ENCODE measurements at places on chromosomes 1 and 21.

DNA sequence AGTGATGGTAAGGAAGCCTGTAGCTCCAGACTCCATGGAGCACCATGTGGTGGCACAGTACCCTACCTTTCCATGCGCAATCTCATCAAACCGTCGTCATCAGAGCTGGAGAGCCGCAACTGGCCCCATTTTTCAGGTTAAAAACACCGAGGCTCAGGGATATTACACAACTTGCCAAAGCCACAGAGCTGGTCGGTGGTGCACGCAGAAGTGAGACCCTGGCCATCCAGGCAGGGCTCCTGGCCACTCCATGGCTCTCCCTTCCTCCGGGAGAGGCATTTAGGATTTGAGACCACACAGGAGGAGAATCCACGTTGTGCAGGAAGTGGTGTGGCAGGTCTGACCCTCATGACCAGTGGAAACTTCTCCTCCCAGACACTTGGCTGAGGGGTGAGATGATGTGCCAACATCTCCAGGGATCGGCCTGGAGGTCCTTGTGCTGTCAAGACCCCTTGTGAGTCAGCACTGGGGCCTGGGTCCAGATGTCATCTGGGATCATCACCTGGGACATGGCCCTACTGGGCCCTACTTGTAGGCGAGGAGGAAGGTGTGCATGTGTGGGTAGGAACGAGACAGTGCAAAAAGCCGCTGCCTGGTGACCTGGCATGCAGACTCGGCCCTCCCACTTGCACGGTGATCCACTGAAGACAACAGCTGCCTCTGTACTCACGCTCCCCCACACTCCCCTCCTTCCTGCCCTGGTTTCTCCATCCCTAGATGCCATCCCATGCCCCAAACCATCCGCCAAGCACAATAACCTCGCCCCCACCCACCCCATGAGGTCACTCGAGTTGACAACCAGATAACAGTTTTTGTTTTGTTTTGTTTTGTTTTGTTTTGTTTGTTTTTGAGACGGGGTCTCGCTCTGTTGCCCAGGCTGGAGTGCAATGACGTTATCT is 10.4 kb downstream of the TFF3 start:
- DNase-seq: no peak

DNA sequence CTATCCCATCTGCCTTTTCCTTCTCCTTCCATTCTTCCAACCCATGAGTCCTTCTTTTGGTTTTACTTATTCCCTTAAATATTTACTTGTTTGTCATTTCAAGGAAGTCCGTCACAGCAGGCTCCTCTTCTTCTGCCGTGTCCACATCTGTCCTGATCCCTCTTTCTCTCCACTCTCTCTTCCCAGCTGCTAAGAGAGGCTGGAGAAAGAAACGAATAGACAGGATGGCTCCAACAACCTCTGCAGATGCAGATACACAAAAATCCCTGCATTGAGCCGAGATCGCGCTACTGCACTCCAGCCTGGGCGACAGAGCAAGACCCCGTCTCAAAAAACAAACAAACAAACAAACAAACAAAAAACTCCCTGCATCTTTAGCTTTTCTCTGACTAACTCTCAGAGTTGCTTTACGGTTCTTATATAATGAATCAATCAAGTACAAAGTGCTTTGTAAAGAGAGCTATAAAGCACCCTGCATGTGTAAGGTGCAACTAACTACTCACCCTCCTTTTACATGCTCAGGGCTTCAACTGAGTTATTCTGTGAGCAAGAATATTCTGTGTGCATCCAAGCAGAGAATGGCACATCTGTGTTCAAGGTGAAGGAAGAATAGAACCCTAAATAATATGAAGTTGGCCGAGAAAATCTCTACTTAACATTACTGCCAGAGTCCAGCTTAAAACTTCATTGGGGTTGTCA is 3.8 kb upstream of the SAMD13 start:
- no peak for DNase-seq

DNA sequence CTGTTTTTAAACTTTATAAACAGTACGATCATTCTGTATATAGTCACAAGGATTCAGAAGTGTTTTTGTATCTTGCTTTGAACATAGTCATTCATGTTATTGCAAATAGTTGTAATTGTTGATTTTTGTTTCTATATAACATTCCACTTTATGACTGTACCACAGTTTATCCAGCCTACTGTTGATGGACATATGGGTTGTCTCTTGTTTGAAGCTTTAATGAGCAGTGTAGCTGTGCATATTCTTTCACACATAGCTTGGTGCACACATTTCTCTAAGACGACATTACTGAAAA is 6.1 kb downstream of the CD101 start:
- no peak for DNase-seq

DNA sequence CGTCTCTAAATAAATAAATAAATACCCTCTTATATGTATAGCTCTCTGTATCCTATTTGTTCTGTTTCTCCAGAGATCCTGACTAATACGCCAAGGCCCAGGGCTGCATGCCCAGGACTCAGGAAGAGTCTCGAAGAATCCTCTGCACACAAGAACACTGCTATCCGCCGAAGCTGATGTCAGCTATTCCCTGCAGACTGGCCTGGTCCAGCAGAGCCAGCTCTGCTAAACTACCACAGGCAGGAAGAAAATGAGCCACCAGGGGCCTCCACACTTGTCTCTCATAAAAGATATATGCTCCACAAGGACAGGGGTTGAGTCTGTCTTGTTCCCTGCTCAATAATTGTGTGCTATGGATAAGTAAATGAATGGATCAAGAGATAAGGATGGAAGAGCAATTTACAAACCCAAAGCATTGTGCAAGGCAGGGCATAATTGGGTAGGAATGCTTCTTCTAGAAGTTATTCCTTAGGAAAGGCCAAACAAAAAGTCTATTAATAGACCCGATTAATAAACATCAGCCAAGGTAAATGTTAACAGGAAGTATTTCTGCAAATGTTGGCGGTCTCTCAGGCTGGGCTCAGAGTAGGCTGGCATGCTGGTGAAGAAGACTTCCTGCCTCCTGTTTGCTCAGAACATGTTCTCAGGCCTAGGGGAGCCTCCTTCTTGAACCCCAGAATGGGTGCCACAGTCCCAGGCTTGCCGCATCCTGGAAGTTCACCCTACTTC is 26.3 kb upstream of the MAN1C1 start:
- no peak for DNase-seq

GRCh38 chr1:8598783-8599182 is 218.7 kb downstream of the RERE start:
- no peak for DNase-seq

- no peak for DNase-seq
Measured at GRCh38 chr21:25029580-25029979, 577.7 kb downstream of the MRPL39 start.

- no peak for DNase-seq
Measured at GRCh38 chr1:113219377-113219776, 146.4 kb downstream of the LRIG2 start.

- no peak for DNase-seq
Measured at GRCh38 chr1:169595764-169596711, 9.8 kb upstream of the F5 start.

DNA sequence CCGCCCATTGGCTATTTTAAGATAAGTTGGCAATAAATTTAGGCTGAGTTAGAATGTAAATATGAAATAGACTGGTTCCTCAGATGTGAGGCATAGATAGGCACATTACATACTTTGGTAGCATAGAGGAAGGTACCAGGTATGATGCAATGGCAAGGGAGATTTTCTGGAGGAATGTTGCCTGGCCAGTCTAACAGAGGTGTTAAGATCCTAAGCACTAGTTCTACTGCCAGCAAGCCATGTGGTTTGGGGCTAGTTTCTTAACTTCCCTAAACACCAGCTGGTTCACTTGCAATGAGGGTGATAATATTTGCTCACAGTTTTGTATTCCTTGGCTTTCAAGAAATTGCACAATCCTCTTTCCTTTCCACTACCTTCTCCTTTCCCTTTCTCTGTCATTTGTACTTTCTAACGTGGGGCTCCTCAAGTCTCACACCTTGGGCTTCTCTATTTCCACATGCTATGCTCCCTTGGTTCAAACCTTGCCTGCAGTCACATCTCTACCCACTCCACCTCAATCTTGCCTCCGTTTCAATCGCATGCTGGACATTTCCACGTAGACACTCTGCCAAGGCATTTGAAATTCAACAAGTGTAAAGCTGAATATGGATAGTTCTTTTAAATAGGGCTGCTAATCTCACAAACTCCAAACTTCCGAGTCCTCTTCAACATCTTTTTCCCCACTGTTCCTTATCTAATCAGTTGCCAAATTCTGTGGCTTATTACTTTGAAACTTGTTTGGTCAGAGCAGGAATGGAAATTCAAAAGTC is 4.7 kb upstream of the CD55 start:
- no peak for DNase-seq

GRCh38 chr1:99251308-99251707 is 13.0 kb upstream of the PLPPR4 start:
- no peak for DNase-seq

DNA sequence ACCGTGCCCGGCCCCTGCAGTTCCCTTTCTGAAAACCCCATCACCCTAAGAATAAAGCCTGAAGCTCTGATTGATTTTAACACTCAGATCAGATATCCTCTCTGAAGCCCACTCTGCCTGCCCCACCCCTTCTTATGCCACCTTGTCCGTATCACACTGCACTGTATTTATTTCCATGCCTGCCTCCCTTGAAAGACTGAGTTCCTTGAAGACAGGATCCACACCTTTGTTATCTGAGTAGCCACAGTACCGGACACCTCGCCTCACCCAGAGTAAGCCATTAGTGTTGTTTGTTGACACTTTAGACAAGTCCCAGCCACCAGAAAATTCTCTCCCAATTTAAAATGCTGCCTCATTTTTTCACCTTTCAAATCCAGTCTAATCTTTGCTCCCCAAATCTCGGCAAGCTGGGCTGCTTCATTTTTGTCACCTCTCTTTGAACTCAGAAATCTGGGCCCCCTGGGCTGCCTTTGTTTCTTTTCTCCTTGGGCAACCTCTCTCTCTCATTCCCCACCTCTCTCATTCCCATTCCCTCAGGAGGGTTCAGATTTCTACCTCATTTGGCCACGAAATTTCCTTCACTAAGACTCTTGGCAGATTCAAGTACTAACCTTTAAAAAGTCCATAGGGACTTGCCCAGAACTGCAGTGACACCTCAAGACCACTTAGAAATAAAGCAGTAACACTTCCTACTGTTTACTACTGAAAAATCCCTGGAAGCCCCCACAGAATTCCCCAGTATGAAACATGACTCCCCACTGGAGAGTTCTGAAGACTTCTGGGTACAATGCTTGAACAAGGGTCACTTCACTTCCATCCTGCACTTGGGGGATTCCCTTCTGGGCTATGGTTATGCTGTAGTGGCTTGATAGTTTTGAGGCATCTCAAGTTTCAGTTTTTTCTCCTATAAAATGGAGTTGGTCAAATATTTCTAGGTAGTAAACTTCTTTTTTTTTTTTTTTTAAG is 8.7 kb upstream of the PPP1R15B start:
- no peak for DNase-seq

DNA sequence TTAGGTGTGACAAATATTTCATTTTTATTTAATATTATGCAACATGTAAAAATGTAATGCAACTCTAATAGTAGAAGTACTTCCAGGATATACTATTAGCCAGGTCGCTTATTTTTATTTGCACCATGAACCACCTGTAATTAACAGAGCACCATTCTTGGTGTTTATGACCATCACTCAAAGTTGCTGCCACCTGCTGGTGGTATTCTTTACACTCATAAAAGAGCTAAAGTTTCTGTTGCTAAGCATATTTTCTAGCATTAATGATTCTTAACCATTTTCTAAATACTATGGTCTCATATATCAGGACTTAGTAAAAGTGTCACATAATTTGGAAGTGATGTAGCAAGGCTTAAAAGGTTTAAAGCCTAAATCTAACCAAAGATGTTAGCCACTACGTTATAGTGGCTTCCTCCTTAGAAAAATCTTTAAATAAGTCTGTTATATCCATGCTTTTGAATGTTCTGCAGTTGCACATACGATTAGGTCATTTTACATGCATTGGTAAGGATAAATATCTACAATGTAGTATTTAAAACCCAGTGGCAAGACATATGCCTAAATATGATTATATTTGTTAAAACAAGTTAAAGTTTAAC is 244.5 kb downstream of the NEGR1 start:
- DNase-seq: no peak

- no peak for DNase-seq
Measured at GRCh38 chr1:45785583-45785982, 17.8 kb upstream of the MAST2 start.

GRCh38 chr1:98325646-98326440 is 335.7 kb upstream of the SNX7 start:
- DNase-seq: no peak

- DNase-seq: no peak
Measured at GRCh38 chr1:26364956-26365355, 7.6 kb downstream of the ZNF683 start.

- no peak for DNase-seq
Measured at GRCh38 chr1:107668762-107669161, 296.2 kb downstream of the VAV3 start.

GRCh38 chr1:201365251-201365650 is 12.2 kb downstream of the TNNT2 start:
- no peak for DNase-seq

GRCh38 chr1:231160895-231161666 is 777 bp upstream of the TRIM67 start:
- DNase-seq: no peak

DNA sequence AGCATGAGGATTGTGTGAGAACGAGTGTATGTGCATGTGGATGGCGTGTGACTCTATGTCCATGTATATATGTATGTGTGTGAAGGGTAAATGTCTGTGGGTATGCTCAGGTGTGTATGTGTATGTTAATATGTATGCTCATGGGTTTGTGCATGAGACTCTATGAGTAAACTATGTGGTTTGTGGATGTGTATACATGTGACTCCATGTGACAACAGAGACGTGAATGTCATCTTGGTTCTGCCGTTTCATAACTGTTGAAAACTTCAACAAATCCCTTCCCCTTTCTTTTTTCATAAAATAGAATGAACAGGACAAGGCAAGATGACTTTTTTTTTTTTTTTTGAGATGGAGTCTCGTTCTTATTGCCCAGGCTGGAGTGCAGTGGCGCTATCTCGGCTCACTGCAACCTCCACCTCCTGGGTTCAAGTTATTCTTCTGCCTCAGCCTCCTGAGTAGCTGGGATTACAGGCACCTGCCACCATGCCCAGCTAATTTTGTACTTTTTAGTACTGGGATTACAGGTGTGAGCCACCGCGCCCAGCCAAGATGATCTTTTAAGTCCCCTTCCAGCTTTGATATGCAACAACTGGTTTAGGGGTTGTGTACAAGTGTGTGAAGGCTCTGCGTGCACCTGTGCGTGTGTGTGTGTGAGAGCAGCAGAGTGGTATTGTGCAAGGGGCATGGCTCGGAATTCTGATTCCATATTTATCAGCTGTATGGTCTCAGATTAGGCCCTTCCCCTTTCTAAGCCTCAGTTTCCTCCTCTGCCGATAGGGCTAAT is 106.3 kb downstream of the EBNA1BP2 start:
- DNase-seq: no peak

- no peak for DNase-seq
Measured at GRCh38 chr1:31434101-31434871, 21.3 kb downstream of the SERINC2 start.

GRCh38 chr1:6891781-6892579 is 106.7 kb downstream of the CAMTA1 start:
- no peak for DNase-seq

- DNase-seq: no peak
Measured at GRCh38 chr1:183030053-183030452, 6.8 kb downstream of the LAMC1 start.

- DNase-seq: no peak
Measured at GRCh38 chr1:185987611-185988321, 253.6 kb downstream of the HMCN1 start.

Measured in activated T-cell treated with anti-CD3 and anti-CD28 coated beads, Interleukin-2, amount 50 U/mL, for 24 hours (primary cell).